Right lung (tissue), 10 donors: ENCODE measurements at places on chromosomes 11 and 22. TPM values are rescaled to one million over a fixed set of nuclear protein-coding genes. Genes with fewer than 3 reads are reported as not detected.

GRCh38 chr22:17119481-17120202, 1.5 kb downstream of the TMEM121B start:
- DNase-seq, result no peak

GRCh38 chr11:130162733-130163132, 3.2 kb downstream of the ST14 start:
- no peak for DNase-seq

CARD18 gene
- polyA plus RNA-seq, result not detected

TIGD3 gene
- 0.21 TPM for polyA plus RNA-seq

UBQLNL gene
- 1.5 TPM for polyA plus RNA-seq
